Osteocyte (in vitro differentiated cells): ENCODE measurements at places on chromosomes 13 and 19. TPM values are rescaled to one million over a fixed set of nuclear protein-coding genes. Genes with fewer than 3 reads are reported as not detected.

The PGLYRP2 gene
- not detected in 2 replicates for total RNA-seq

The SYCN gene
- not detected in 2 replicates for total RNA-seq

The NDUFA13 gene
- 372 and 376 TPM in 2 replicates for total RNA-seq

The NCAN gene
- total RNA-seq: not detected in 2 replicates

DNA sequence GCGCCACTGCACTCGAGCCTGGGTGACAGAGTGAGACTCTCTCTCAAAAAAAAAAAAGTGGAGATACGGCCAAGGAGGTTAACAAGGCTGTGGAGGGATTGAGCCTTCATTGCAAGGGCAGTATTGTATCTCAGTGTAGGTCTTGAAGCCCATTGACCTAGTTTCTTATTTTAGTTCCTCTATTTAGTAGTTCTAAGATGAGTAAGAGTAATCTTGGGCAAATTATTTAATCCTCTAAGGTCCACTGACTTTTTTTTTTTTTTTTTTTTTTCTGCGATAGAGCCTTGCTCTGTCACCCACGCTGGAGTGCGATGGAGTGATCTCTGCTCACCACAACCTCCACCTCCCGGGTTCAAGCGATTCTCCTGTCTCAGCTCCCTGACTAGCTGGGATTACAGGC, 14.3 kb upstream of the ILF3 start:
- no peaks in the 10 kb centered on the region for H3K27me3 ChIP-seq
- DNase-seq: no peak
- no peak overlapping the region for H3K4me3 ChIP-seq
- H3K27ac ChIP-seq: no peak overlapping the region

DNA sequence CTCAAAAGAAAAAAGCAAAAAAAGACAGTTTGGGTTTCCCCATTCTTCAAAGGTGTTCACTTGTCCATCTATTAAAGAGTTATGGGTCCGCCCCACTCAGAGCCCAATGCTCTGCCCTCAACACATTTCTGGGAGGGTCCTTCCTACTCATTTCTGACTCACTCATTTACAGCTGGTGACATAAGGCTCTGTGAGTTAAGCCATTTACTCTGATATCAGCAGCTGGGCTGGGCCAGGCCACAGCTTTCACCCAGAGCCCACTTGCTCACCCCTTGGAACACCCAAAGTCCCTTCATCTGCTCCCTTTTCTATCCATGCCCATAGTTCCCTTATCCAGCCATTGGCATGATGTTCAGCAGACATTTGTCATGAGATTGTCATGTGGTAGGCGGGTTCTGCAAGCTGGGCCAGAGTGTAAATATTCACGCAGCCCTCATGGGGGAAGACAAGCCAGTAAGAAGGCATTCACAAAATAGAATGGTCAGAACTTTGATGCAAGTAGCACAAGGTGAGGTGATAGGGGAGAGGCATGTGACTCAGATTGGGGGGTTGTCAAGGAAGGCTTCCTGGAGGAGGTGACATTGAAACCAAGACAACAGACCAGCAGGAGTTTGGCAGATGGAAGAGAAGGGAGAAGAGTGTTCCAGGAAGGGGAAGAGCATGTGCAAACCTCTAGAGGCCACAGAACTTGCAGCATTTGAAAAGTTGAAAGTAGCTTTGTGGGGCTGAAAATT, 5.9 kb downstream of the MAST1 start:
- H3K4me3 ChIP-seq: no peak overlapping the region
- H3K4me1 ChIP-seq: peaks cover 18% of the 10 kb centered on the region
- no peaks in the 10 kb centered on the region for H3K36me3 ChIP-seq

DNA sequence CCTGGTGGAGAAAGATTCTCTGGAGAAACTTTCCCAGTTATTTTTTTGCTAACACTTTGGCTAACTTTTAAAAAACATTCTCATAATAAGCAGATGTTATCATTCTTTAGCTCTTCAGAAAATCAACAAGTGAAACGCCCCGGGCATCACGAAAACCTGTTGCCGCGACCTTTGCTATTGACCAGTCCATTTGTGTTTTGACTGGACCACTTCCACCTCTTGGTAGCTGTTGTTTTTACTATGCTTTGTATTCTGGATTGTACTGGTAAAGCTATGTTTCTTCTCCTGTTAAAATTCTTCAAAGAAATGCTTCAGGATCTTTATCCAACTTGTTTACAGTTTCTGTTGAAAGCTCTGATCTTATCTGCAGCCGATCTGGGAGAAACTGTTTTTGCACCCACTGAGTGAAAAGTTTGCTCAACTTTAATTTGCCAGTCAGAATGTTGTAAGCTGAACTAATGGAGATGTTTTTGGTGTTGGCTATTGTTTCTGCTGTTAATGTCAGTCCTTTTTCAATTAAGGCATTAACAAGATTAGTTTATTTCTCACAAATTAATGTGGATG, 23.3 kb downstream of the UFM1 start:
- no peaks in the 10 kb centered on the region for H3K4me1 ChIP-seq
- no peak overlapping the region for H3K27ac ChIP-seq
- no peak overlapping the region for H3K4me3 ChIP-seq
- peaks cover 35% of the 10 kb centered on the region for H3K27me3 ChIP-seq
- DNase-seq: no peak

DNA sequence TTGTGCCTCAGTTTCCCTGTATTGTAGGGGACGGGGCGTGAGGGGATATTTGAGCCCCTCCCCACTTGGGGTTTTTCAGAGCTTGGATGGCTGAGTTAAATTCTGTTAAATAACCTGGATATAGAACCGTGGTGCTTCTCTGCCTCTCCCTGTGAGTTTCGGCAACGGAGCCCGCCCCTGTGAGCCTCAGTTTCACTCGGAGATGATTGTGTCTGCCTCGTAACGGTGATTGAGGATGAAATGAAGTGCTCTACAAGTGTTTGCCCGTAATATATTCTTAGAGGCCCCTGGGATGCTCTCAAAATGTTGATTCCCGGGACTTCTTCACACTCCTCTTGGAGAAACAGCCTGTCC, 509 bp downstream of the KXD1 start:
- H3K4me1 ChIP-seq: peaks cover 11% of the 10 kb centered on the region
- peak overlapping the region; percentile 92 for H3K27ac ChIP-seq
- peak overlapping the region; percentile 92 for H3K4me3 ChIP-seq
- no peaks in the 10 kb centered on the region for H3K27me3 ChIP-seq
- DNase-seq: no peak

DNA sequence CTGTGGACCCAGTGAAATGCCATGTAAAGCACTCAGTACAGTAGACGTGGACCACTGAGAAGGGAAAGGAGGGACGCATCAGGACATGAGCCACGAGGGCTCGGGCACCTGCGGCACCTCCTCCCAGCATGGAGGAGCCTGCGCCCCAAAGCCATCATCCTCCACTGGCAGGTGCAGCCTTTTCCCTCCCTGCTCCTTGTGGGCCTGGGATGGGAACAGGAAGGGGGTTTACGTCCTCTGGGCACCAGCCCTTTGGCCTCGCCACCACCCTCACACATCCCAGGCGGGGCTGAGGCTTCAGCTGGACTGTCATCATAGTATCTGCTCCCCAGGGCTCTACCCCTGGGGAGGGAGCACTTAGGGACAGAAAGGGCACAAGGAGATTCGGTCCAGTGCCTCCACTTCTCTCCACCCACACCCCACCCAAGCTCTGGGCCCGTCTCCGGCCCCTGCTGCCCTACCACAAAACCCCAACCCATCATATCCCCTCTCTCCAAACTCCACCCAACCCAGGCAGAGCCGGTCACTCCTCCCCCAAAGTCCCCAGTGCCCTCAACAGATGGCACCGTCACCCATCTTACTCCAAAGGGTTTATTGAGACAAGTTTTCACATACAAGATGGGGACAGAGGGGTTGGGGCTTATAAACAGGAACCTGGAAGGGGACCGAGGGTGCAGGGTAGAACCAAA, 2.2 kb upstream of the PRKD2 start:
- H3K36me3 ChIP-seq: peaks cover 14% of the 10 kb centered on the region
- H3K4me1 ChIP-seq: peaks cover 25% of the 10 kb centered on the region
- no peak overlapping the region for H3K4me3 ChIP-seq

- H3K27ac ChIP-seq: no peak overlapping the region
- DNase-seq: no peak
- no peaks in the 10 kb centered on the region for H3K36me3 ChIP-seq
- peaks cover 13% of the 10 kb centered on the region for H3K4me1 ChIP-seq
Measured at GRCh38 chr13:43905435-43906031, 25.8 kb downstream of the LACC1 start.

DNA sequence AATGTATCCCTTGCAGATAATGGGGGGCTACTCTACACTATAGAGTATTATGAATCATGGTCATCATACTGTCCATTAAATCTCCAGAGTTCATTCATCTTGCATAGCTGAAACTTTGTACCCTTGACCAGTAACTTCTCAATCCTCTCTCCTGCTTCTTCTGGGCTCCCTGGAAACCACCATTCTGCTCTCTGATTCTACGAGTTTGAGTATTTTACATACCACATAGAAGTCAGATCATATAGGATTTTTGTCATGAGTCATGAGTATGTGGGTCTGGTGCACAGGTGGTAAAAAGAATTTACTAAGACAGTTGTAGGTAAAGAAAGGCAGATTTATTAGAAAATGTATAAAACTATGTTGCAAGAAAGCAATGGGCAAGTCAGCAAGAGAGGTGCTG, 41.9 kb downstream of the WTIP start:
- no peak overlapping the region for H3K27ac ChIP-seq
- no peaks in the 10 kb centered on the region for H3K36me3 ChIP-seq
- no peak overlapping the region for H3K4me3 ChIP-seq
- H3K27me3 ChIP-seq: peaks cover 39% of the 10 kb centered on the region
- no peak for DNase-seq

GRCh38 chr13:19955873-19956559, 2.5 kb upstream of the ZMYM2 start:
- H3K36me3 ChIP-seq: peaks cover 4% of the 10 kb centered on the region
- no peak overlapping the region for H3K27ac ChIP-seq
- peaks cover 7% of the 10 kb centered on the region for H3K27me3 ChIP-seq

GRCh38 chr19:43474986-43475705, 9.7 kb upstream of the LYPD3 start:
- DNase-seq: peak; percentile 96
- peaks cover 13% of the 10 kb centered on the region for H3K4me1 ChIP-seq
- H3K27me3 ChIP-seq: no peaks in the 10 kb centered on the region
- no peaks in the 10 kb centered on the region for H3K36me3 ChIP-seq
- H3K27ac ChIP-seq: peak overlapping the region; percentile 92

- DNase-seq: no peak
- H3K4me1 ChIP-seq: no peaks in the 10 kb centered on the region
- no peaks in the 10 kb centered on the region for H3K36me3 ChIP-seq
- H3K27me3 ChIP-seq: peaks cover 4% of the 10 kb centered on the region
Measured at GRCh38 chr13:60372141-60372540, 24.9 kb upstream of the TDRD3 start.

DNA sequence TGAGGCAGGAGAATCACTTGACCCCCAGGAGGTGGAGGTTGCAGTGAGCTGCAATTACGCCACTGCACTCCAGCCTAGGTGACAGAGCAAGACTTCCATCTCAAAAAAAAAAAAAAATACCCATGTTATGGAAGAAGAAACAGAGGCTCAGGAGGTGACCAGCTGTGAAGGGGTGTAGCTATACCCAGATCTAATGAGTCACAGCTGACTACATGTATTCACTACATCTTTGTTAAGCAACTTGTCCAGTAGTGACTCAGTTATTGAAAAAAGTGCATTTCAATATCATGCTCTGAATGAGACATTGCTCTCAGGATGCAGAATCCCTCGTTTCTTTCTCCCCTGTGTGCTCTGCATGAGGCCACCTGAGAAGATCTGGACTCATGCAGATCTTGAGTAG, 16.1 kb upstream of the SPART start:
- DNase-seq: no peak
- no peak overlapping the region for H3K4me3 ChIP-seq
- no peak overlapping the region for H3K27ac ChIP-seq
- no peaks in the 10 kb centered on the region for H3K27me3 ChIP-seq
- peaks cover 12% of the 10 kb centered on the region for H3K36me3 ChIP-seq

- DNase-seq: no peak
- no peaks in the 10 kb centered on the region for H3K4me1 ChIP-seq
- H3K27me3 ChIP-seq: peaks cover 30% of the 10 kb centered on the region
- no peak overlapping the region for H3K27ac ChIP-seq
- H3K4me3 ChIP-seq: no peak overlapping the region
Measured at GRCh38 chr13:27310946-27311345, 40.3 kb downstream of the RASL11A start.

DNA sequence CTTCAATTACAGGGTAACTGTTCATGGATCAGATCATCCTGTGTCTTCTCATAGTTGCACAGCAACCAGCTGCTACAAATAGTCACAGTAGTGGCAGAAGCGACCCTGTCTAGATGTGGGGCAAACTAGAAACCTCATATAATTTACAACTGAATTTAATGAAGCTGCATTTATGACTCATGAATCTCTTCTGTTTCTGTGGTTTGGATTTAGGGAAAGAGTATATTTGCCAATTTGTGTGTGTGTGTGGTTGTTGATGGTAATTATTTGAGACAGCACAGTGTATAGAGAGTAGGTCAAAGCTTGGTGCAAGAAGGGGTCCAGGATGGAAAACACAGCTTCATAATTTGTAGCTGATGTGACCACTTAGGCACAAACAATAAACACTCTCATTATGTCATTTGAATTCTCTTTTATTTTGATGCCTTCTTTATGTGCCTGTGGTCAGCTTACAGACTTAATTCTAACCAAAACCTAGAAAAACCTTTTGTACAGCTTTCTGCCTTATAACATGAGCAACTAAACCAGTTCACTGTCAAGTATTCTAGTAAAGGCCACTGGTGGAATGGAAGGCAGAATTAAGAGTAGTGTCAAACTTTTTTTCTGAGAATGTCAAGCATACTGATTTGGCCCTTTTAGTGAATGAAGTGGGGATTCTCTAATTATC, 218.1 kb downstream of the TBC1D4 start:
- no peaks in the 10 kb centered on the region for H3K4me1 ChIP-seq
- no peaks in the 10 kb centered on the region for H3K27me3 ChIP-seq
- H3K27ac ChIP-seq: no peak overlapping the region

DNA sequence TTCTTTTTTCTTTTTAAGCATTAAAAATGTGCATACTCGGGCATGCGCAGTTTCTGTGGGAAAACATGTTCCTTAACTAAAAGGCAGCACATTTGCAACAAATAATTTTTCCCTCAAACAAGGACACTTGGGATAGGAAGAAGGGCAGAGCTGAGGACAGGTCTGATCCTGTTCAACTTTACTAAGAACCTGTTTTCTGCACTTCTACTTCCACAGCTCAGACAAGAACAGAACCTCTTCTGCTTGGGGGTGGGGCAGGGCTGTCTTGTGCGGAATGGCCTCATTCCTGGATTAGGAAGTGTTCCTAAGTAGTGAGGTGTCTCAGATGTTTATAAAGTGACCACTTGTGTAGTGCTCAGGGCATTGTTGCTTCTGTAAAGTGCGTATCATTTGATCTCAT, 18.3 kb downstream of the SAFB start:
- H3K36me3 ChIP-seq: peaks cover 24% of the 10 kb centered on the region
- no peak overlapping the region for H3K27ac ChIP-seq
- H3K4me3 ChIP-seq: no peak overlapping the region
- H3K27me3 ChIP-seq: no peaks in the 10 kb centered on the region
- no peak for DNase-seq

GRCh38 chr13:88887045-88887662, 1216.0 kb downstream of the SLITRK5 start:
- no peak overlapping the region for H3K27ac ChIP-seq
- no peak for DNase-seq
- no peak overlapping the region for H3K4me3 ChIP-seq
- H3K4me1 ChIP-seq: no peaks in the 10 kb centered on the region

GRCh38 chr13:20664351-20664750, 39.1 kb upstream of the IL17D start:
- H3K36me3 ChIP-seq: peaks cover 12% of the 10 kb centered on the region
- peaks cover 1% of the 10 kb centered on the region for H3K4me1 ChIP-seq
- DNase-seq: no peak

GRCh38 chr13:23212671-23213070, 31.9 kb downstream of the SGCG start:
- H3K27ac ChIP-seq: no peak overlapping the region
- H3K4me1 ChIP-seq: no peaks in the 10 kb centered on the region
- no peaks in the 10 kb centered on the region for H3K36me3 ChIP-seq
- no peak for DNase-seq
